NCI-H1436 treated with DMSO at 0.1 percent for 48 hours (cell line): ENCODE measurements at places on chromosomes 13 and 19.

DNA sequence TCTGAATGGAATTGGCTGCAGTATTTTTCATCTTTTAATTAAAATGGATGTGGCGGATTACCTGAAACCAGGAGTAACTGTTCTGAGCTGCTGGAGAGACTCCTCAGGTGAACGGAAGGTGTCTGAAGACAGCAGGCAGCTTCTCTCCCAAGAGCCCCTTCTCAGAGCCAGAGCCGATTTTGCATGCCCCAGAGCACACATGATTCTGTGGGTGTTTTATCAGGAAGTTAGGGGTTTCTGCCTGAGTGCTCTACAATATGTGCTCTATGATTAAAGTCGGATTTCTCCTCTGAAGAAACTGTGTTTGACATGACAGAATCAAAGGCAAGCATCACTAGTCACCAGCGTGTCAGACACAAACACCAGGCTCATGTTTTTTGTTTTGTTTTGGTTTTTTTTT lies 60.7 kb upstream of the MCF2L start:
- no peak for DNase-seq

- DNase-seq: no peak
Measured at GRCh38 chr19:37893845-37894575, 12.4 kb downstream of the WDR87 start.

GRCh38 chr13:106617561-106617960 lies 49.6 kb upstream of the ARGLU1 start:
- DNase-seq: no peak

- no peak for DNase-seq
Measured at GRCh38 chr19:55544776-55545439, 435 bp downstream of the SBK3 start.

GRCh38 chr19:43311706-43312105 lies 41.8 kb upstream of the CD177 start:
- DNase-seq: no peak

- no peak for DNase-seq
Measured at GRCh38 chr13:33260168-33261098, 25.1 kb downstream of the STARD13 start.

GRCh38 chr13:39201180-39201579 lies 162.9 kb downstream of the NHLRC3 start:
- DNase-seq: no peak

- no peak for DNase-seq
Measured at GRCh38 chr19:16736709-16737108, 17.1 kb downstream of the NWD1 start.
